ENCODE measurements at places on chromosomes 4 and X. TPM values are rescaled to one million over a fixed set of nuclear protein-coding genes. Genes with fewer than 3 reads are reported as not detected.

Gene HSFX1
- total RNA-seq, result 0.71 TPM

Gene DUSP21
- not detected for total RNA-seq

Gene IRS4
- total RNA-seq, result not detected

Gene ANKRD50
- total RNA-seq, result 6.0 TPM

Gene NPY5R
- total RNA-seq, result not detected

DNA sequence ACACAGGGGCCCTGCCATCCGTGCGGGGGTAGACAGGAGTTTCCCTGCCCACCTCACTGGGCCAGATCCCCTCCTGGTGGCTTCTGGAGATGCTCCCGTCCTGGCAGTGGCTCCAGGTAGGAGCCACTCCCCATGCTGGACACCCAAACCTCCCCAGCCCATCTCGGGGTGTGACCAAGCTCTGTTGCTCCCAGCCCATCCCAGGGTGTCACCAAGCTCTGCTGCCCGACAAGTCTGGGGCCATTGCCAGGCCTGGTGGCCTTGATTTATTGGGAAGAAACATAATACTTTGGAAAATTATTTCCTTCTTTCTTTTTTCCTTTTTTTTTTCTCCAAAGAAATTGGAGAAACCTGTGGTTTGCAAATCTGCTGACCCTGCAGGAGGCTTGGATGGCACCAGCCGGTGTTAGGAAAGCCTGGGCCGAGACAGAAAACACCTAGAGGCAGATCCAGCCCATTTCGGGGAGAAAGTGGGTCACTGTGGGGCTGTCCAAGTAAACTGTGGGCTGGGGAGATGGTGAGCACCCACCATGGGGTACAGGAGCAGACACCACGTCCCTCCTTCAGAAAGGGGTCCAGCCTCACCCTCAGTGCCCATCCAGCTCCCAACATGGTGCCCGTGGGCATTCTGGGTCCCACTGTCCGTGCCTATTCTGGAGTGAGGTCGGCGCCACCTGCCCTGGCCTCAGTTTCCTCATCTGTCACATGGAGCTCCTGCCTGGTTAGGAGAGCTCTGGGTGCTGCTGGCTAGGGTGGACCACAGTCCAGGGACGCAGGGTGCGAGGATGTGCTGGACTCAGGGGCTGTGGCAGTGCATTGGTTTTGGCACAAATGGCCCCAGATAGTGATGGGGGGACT lies 59.4 kb upstream of the ADRA2C start:
- peak; percentile 82 for DNase-seq

- DNase-seq, result no peak
Measured at GRCh38 chr4:105679186-105679585, 29.3 kb downstream of the INTS12 start.

GRCh38 chr4:152258391-152258790 lies 277.5 kb downstream of the FBXW7 start:
- no peak for DNase-seq

DNA sequence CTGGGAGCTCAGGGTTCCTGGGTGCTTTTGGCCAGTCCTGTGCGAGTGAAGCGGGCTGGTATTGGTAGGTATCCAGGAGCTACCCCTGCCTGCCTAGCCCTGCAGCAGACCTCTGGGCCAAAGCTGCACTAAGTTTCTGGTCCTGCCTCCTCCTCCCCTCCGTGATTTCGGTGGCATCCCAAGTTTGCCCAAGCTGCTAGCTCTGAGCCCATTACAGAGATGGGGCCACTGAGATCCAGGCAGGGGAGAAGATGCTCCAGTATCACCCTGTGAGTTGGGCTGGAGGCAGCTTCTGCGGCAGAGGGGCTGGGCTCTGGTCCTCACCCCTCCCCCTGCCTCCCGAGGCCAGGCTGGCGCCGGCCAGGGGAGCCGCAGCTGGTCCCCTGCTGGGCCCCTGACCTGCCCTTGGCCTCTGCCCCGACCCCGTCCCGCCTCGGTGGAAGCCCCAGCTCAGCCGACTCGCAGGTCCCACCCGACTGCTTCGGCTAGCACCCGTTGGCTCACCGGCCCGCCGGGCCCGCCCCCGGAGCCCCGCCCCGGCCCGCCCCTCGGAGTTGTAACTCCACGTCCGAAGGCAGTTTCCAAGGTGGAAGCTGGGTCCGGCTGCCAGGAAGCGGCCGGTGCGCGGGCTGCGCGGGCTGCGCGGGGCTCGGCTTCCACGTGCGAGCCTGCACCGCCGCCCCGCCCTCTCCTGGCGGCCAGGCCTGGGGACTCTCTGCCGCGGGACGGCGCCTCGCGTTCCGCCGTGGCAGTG lies at the start of gene DUSP9:
TSS of gene DUSP9 (plus strand) at position 584 of the 754 bp plus-strand sequence. CDS start 751 bp downstream, outside the sequence.
- no peak for DNase-seq

- no peak for DNase-seq
Measured at GRCh38 chr4:150098214-150098613, 20.0 kb downstream of the DCLK2 start.

DNA sequence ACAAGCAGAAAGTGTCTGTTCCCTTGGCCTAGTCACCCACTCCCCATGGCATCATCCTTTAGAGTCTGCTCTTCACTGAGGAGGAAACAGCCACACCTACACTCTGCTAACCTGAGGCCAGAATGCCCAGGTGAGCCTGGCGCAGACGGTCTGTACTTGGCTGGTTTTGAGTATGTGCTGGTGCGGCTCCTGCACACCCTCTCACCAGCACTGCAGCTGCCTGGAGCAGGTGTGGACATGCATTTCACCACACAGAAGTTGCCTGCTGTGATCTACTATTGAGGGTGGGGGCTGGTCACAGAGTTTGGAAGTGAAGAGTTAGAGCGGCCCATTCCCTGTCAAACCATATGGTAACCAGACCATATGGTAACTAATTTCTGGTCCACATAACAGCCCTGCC lies 39.5 kb downstream of the KANTR start:
- DNase-seq, result no peak

DNA sequence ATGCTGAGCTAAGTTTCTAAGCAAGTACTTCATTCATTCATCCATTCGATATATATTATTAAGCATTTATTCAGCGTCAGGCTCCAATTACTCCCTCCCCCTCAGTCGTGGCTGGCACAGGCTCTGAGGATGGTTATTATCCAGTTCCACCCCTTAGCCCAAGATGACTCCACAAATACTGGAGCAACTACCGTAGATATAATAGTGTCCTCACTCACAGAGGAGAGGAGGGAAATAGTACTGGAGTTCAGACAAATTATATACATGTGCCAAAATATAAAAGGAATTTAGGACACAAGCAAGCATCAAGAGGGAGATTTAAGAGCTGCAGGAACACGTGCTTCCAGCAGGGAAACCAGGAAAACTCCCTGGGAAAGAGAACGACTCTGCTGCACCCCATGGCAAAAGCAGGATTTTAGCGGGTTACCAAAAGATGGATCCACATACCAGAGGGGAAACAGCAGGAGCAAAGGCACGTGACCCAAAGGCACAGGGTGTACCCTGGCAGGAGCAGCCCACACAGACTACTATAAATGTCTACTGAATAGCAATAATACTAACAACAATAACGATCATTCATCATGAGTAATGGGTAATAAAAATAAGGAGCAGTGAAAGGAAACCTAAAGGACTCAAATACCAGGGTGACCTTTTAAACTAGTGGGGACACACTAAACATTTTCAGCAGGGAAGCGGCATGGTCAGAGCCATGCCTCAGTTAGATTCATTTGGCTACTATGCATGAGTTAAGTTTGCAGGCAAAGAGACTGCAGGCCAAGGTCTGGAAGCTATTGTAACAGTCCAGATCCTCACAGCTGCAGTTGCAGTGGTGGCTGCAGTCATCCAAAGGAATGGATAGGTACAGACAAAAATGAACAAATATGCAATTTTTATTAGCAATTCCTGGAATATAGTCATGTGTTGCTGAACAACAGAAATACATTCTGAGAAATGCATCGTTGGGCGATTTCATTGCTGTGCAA lies 153.7 kb downstream of the APBB2 start:
- DNase-seq, result no peak

- DNase-seq, result no peak
Measured at GRCh38 chrX:12947545-12948235, 27.2 kb upstream of the TMSB4X start.

GRCh38 chrX:1941321-1941720 lies 326.5 kb downstream of the ASMT start:
- DNase-seq, result no peak

Measured in G401 (cell line).